OCI-M1 (cell line): ENCODE measurements at places on chromosomes 16 and 17.

- DNase-seq, result no peak
These were observed 4.6 kb downstream of the ITGA2B start for GRCh38 chr17:44384823-44385286.

- peak; percentile 17 for DNase-seq
These were observed 30.8 kb downstream of the FA2H start for GRCh38 chr16:74743668-74744299.

DNA sequence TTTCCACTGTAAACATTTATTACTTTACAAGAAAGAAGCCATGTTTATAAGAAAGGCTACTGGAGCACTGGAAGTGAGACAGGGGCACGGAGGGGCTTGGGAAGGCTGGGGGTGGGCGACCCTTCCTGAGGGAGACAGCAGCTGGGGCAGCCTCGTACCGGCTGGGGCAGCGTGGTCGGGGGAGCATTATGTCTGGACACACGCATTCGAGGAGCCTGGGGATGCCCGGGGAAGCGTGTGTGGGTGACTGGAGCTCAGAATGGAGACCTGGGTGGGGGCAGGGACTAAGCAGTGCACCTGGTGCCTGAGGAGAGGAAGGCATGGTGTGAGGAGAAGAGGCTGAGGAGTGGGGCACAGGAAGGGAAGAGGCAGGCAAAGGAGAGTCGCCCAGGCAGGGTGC, 64.5 kb downstream of the SRCIN1 start:
- DNase-seq, result no peak

GRCh38 chr16:181565-182021, 1.3 kb downstream of the HBQ1 start:
- no peak for DNase-seq

DNA sequence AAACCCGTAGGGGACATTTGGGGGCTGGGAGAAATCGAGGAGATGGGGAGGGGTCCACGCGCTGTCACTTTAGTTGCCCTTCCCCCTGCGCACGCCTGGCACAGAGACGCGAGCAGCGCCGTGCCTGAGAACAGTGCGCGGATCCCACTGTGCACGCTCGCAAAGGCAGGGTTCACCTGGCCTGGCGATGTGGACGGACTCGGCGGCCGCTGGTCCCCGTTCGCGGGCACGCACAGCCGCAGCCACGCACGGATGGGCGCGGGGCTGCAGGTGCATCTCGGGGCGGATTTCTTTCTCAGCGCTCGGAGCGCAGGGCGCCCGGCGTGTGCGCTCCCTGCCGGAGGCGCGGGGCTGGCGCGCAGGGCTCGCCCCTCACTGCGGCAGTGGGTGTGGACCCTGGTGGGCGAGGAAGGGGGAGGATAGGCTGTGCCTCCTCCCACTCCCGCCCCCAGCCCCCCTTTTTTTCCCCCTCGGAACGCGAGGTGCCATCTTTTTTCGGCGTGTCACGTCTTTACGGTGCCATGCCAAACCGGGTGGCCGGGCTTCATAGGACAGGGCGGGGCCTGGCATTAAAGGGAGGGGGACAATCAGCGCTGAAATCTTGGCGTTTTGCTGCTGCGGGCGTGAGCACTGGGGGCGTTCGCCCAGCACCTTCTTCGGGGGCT, 1.1 kb downstream of the MAPT start:
- DNase-seq, result no peak

GRCh38 chr16:12590963-12591362, 212.7 kb downstream of the CPPED1 start:
- no peak for DNase-seq

GRCh38 chr16:76835779-76836300, 355.1 kb upstream of the MON1B start:
- no peak for DNase-seq

GRCh38 chr16:30186782-30187555, 3.6 kb downstream of the CORO1A start:
- peak; percentile 84 for DNase-seq

DNA sequence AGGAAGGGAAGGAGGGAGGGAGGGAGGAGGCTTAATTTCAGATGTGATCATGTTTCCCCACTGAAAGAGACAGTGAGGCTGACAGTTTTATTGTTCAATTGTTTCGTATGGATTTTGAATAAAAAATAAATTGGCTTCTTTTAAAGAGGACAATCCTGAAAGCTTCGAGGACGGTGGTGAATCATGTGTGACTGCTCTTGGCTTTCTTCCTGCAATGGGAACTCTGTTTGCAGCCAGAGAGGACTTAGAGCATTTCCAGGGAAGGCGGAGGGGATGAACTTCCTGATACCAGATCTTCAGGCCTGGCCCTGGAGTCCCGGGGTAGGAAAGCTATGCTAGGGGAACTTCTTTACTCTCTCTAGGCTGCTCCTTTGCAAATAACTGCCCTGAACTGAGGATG, 72.8 kb upstream of the C16orf82 start:
- DNase-seq, result no peak

DNA sequence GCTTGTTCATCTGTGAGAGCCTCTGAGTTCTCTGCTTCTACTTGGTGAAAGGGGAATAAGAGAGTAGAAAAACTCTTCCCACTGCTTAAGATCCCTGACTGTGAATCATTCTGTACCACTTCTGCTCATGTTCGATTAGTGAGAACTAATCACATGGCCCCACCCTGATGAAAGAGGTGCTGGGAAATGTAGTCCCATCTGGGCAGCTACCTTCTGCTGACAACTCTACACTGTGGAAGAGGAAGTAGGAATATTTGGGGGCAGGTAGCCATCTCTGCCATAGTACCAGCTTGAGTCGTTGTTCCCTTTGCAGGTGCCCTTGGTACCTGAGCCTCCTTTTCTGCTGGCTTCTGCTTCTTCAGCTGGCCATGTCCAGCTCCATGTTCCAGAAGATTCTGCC, 29.9 kb downstream of the NKD1 start:
- no peak for DNase-seq

GRCh38 chr17:44940317-44940716, 7.3 kb downstream of the KIF18B start:
- DNase-seq, result no peak

- DNase-seq, result peak; percentile 23
These were observed 18.6 kb downstream of the ALOX12B start for GRCh38 chr17:8068736-8069586.

- DNase-seq, result no peak
These were observed 94.2 kb upstream of the LHX1 start for GRCh38 chr17:36842963-36843558.

GRCh38 chr17:41404024-41404671, 6.7 kb upstream of the KRT31 start:
- DNase-seq, result peak; percentile 13

GRCh38 chr16:19967561-19967960, 82.9 kb upstream of the GPRC5B start:
- DNase-seq, result peak; percentile 12

DNA sequence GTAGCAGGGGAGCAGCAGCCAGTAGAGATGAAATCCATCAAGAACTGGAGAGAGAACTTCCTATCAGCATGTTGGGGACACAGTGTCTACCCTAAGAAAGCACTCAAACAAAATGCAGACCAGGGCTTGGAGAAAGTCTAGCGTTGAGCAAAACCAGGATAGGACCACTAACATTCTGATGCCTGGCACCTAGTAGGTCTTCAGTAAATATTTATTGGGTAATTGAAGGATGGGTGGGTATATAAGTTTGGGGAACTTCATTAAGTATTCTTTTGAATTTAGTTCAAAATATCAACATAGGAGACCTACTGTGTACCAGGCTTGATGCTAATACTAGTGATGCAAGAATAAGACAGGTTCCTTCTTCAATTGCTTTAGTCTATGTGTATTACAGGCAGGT, 30.9 kb downstream of the SLC6A2 start:
- no peak for DNase-seq

DNA sequence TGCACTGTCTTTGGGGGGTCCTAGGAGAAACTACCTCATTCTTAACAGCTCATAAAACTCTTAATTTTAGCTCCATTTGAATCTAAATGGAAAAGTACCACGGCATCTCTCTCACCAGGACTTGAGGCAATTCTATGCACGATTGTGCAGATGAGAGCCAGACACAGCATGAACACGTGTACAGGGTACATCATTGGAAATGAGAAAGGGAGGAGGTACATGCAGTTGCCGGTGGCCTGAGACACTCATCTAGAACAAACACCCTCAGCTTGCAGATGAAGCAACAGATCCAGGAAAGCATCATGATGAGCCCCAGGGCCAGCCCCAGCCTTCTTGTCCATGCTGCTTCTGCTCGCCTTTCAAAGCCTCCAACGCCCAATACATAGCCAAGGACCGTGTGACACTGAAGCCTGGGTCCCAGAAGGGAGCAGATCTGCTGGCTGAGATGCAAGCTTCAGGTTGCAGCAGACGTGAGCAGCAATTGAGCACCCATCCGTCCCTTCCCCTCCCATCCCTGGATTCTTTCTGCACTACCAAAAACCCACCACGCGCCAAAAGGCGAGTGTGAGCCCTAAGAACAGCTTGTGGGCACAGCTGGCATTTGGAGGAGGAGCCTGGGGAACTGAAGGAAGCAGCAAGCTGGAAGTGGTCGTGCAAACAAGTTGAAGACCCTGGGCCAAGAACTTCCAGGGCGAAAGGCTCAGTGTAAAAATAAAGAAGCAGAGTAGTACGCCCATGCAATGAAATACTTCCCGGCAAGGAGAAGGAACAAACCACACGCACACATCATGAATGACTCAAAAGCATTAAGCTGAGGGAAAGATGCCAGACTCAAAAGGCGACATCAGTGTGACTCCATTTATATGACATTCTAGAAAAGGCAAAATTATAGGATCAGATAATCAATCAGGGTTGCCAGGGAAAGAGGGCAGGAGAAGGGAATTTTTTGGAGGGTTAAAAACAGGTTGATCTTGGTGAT, 7.3 kb upstream of the RCVRN start:
- no peak for DNase-seq

DNA sequence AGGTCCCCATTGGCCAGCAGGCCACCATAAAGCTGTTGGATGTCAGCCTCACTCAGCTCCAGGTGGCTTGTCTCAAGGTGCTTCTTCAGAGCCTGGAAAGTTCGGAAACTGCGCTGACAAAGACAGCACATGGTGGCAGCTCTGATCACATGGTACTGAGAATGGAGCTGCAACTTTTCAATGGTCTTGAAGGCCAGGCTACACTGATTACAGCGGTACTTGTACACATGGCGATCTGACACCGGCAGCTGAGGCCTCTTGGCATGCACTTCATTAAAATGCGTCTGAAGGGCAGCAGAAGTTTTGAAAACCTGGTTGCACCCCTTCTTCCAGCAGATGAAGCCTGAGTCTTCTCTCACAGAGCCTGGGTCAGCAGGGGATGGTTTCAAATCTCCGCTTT, 249.7 kb downstream of the ZFHX3 start:
- no peak for DNase-seq

DNA sequence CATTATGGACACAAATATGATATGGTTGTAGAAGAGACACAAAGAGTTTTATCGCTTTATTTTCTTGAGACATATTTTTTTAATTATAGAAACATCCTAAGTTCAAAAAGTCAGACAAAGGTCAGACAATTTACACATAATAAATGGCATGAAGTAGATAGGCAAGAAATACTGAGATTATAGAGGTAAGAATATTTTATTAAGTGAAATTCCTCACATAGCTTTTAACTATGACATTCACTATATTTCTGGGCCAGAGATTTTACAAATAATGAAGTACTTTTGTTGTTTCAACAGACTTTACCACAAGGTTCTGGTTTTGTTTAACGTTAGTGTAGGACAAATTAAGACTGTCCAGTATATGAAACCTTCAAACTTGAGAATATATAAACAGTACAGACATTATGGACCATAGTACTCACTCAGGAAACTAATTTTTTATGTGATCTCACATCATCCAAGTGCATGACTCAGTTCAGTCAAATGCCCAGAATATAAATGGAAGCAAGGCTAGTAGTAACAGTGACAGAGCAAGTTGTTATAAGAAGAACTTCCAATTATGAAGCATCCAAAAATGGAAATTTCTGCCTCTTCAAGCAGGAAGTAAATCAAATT, 394.8 kb downstream of the KCNJ2 start:
- DNase-seq, result no peak

DNA sequence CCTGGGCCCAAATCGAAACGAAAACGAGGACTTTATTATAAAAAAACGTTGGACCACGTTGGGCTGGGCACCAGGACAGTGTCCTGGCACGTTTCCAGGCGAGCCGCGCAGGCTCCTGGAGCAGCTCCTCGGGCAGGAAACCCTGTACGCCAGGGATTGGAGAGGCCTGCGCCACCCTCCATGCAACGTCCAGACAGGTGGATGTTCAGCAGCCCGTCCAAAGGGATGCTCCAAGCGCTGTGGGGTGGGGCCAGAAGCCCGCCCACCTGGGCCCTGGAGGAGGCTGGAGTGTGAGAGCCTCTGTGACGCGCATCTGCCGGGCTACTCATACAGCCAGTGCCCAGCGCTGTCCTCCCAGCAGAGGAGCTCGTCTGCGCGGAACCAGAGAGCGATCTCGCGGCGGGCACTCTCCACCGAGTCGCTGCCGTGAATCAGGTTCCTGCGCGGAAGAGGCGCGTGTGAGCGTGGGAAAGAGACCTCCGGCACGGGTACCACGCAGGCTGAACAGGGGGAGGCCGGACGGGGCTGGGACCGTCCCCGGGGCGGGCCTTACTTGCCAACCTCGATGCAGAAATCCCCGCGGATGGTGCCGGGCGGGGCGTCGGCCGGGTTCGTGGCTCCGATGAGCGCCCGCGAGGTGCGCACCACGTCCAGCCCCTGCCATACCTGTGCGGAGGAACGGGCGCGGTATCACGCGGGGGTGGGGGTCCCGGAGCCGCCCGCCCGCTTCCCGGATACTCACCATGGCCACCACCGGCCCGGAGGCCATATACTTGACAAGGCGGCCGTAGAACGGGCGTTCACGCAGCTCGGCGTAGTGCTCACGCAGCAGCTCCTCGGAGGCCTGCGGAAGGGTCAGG, 785 bp downstream of the NME3 start:
- DNase-seq, result peak; percentile 39

DNA sequence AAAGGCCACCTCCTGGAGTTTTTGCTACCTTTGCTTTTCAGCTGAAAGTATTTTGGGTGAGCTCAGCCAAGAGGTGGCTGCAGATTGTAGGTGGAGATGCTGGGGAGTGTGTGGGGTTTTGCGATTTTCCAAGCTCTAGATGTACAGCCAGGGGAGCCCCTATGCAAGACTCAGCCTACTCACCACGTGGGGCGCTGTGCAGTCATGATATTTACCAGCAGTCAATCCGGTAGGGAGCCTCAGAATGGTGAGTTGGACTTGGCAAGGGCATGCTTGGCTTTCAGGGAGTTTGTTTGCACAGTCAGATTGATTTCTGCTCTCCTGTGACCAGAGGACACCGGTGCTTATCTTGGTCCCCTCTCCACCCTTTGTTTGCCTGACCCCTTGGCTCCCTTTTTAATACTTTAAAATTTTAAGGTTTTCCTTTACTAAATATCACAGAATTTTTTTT, 175.3 kb downstream of the UTP18 start:
- DNase-seq, result peak; percentile 88
